ENCODE measurements at places on chromosomes 6 and 20.

GRCh38 chr6:170167657-170168159 lies 123.2 kb downstream of the DLL1 start:
- H3K4me3 ChIP-seq = no peak overlapping the region
- H3K36me3 ChIP-seq = peaks cover 2% of the 10 kb centered on the region
- H3K4me1 ChIP-seq = peaks cover 7% of the 10 kb centered on the region
- DNase-seq = no peak

DNA sequence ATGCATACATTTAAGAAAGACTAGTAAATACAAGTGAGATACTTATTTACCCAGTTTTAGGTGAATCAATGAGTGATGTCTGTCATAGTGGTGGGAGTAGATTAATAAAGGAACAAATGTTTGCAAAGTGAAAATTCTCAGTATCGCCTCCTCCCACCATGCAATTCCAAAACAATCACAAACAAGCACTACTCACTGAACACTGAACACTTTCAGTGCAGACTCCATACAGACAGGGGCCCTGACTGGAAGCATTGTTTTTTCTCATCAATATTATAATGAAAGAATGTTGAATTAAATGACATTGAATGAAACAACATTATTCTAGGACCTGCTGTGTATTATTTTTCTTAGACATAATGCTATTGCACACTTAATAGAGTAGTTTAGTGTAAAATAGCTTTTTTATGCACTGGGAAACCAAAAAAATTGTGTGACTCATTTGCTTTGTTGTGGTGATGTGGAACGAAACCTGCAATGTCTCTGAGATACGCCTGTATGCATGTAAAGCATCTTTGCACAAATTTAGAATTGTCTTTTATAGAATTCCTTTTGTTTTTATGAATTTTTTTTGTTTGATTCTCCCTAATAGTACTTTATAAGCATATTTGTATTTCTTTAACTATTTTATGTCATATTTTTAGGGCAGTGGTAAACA lies 317.5 kb downstream of the UTRN start:
- no peak overlapping the region for H3K4me3 ChIP-seq
- no peaks in the 10 kb centered on the region for H3K27me3 ChIP-seq
- peak; percentile 41 for DNase-seq
- peaks cover 53% of the 10 kb centered on the region for H3K36me3 ChIP-seq

- no peak overlapping the region for H3K27ac ChIP-seq
- DNase-seq = no peak
- H3K4me1 ChIP-seq = no peaks in the 10 kb centered on the region
- H3K36me3 ChIP-seq = no peaks in the 10 kb centered on the region
- H3K27me3 ChIP-seq = no peaks in the 10 kb centered on the region
Measured at GRCh38 chr6:8707956-8708772, 272.8 kb upstream of the SLC35B3 start.

DNA sequence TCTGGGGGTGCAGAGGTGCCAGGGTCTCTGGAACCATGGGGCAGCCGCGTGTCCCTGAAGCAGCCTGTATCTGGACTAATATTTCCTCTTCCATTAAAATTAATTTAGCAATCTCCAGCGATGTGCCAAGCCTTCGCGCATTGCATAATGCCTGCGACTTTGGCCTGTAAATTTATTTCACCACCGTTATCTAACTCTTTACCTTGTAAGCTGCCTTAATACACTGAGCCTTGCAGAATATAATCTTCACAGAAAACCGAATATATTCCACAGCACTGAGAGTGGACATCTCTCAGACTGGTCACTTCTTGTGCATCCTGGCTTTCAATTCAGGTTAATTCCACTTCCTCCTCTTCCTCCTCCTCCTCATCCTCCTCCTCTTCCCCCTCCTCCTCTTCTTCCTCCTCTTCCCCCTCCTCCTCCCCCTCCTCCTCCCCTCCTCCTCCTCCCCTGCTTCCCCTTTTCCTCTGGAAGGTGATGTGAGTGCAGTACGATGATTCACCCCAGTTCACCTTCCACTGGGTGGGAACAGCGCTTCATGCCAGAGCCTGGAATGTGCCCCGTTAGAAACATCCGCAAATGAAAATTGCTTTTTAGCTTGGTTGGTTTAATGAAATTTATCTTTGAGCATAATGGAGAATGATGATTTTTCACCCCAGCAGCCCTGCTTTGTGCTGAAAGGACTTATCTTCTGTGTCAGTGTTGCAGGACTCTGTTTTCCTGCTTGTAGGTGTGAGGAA lies 101.4 kb downstream of the CDH4 start:
- H3K27ac ChIP-seq = no peak overlapping the region
- H3K36me3 ChIP-seq = no peaks in the 10 kb centered on the region
- no peaks in the 10 kb centered on the region for H3K4me1 ChIP-seq
- DNase-seq = no peak
- H3K27me3 ChIP-seq = peaks cover 3% of the 10 kb centered on the region

GRCh38 chr6:92710048-92710447 lies 709.3 kb downstream of the EPHA7 start:
- no peaks in the 10 kb centered on the region for H3K4me1 ChIP-seq
- H3K27ac ChIP-seq = no peak overlapping the region
- DNase-seq = no peak
- no peaks in the 10 kb centered on the region for H3K27me3 ChIP-seq

GRCh38 chr20:1033751-1034414 lies 31.8 kb upstream of the RSPO4 start:
- H3K4me3 ChIP-seq = no peak overlapping the region
- no peak overlapping the region for H3K27ac ChIP-seq
- H3K4me1 ChIP-seq = no peaks in the 10 kb centered on the region
- no peak for DNase-seq
- no peaks in the 10 kb centered on the region for H3K27me3 ChIP-seq

GRCh38 chr20:57748601-57749130 lies 38.9 kb upstream of the PMEPA1 start:
- DNase-seq = peak; percentile 34
- H3K36me3 ChIP-seq = no peaks in the 10 kb centered on the region
- H3K4me3 ChIP-seq = peak overlapping the region; percentile 27
- peaks cover 25% of the 10 kb centered on the region for H3K27me3 ChIP-seq
- peaks cover 14% of the 10 kb centered on the region for H3K4me1 ChIP-seq

- H3K27ac ChIP-seq = no peak overlapping the region
- H3K4me1 ChIP-seq = no peaks in the 10 kb centered on the region
- H3K27me3 ChIP-seq = peaks cover 6% of the 10 kb centered on the region
- H3K4me3 ChIP-seq = no peak overlapping the region
- no peak for DNase-seq
- H3K36me3 ChIP-seq = no peaks in the 10 kb centered on the region
Measured at GRCh38 chr6:160973311-160974250, 18.0 kb upstream of the MAP3K4 start.

DNA sequence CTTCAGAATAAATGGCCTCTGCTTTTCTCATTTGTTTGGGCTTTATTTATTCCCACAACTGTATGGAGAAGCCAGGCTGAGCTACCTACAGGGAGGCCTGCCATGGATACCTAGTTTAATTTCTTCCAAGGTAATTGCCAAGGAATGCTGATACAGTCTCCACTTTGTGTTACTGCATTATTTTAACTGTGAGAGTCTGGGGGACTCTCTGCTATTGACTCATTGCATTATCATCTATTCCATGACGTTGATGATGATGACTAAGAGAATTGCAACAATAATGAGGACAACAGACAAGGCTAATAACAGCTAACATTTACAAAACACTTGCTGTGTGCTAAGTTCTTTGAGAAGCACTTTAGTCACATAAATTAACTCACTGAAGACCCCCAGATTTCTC lies 88.3 kb upstream of the COL21A1 start:
- no peak for DNase-seq
- H3K4me3 ChIP-seq = no peak overlapping the region
- H3K27me3 ChIP-seq = peaks cover 3% of the 10 kb centered on the region
- H3K27ac ChIP-seq = no peak overlapping the region
- H3K4me1 ChIP-seq = no peaks in the 10 kb centered on the region
- H3K36me3 ChIP-seq = no peaks in the 10 kb centered on the region

DNA sequence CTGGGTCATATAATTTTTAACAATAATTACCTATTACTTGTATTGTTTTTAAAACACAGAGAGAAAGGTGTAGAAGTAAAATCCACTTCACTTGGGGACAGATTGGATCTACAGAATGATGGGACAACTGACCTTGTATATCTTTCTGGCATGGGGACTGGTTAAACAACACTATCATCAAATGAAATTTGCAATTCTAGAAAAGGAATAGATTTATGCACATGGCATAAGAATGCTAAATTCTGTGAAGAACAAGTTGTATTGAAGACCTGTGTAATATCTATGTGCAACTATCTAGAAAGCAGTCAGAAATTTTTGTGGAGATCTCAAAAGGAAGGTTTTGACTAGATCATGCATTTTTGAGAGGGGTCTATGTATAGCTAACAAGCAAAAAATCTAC lies 106.3 kb upstream of the BMP5 start:
- H3K27ac ChIP-seq = no peak overlapping the region
- H3K27me3 ChIP-seq = no peaks in the 10 kb centered on the region

- H3K4me1 ChIP-seq = peaks cover 42% of the 10 kb centered on the region
- H3K27ac ChIP-seq = peak overlapping the region; percentile 10
- H3K27me3 ChIP-seq = peaks cover 47% of the 10 kb centered on the region
Measured at GRCh38 chr6:167702241-167702827, 124.4 kb upstream of the AFDN start.

DNA sequence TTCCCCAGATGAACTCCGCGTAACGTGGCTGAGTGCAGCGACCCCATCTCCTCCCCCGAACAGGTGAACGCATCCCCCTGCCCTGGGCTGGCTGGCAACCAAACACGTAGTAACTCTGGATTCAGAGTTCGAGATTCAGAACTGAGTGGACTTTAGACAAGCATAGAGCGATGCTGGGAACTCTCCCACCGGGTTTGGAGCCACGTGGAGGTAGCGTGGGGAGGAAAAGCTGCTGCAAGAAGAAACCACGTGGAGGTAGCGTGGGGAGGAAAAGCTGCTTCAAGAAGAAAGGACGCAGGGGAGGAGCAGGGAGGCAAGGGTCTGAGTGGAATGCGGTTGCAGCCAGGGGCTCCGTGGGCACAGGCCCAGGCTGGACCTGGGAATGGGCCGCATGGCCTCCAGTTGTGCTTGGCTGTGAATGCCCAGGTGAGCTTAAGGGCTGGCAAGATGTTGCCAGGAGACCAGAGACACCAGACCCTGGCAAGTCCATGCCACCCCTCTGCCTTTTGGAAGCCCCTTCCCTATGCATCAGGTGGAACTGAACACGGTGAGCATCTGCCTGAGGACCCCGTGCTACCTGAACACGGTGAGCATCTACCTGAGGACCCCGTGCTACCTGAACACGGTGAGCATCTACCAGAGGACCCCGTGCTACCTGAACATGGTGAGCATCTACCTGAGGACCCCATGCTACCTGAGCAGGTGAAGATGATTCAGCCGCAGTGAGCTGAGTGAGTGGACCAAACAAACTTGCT lies 118.0 kb upstream of the FRMD1 start:
- no peak for DNase-seq
- H3K27me3 ChIP-seq = no peaks in the 10 kb centered on the region
- H3K36me3 ChIP-seq = no peaks in the 10 kb centered on the region
- H3K4me3 ChIP-seq = no peak overlapping the region
- no peak overlapping the region for H3K27ac ChIP-seq

DNA sequence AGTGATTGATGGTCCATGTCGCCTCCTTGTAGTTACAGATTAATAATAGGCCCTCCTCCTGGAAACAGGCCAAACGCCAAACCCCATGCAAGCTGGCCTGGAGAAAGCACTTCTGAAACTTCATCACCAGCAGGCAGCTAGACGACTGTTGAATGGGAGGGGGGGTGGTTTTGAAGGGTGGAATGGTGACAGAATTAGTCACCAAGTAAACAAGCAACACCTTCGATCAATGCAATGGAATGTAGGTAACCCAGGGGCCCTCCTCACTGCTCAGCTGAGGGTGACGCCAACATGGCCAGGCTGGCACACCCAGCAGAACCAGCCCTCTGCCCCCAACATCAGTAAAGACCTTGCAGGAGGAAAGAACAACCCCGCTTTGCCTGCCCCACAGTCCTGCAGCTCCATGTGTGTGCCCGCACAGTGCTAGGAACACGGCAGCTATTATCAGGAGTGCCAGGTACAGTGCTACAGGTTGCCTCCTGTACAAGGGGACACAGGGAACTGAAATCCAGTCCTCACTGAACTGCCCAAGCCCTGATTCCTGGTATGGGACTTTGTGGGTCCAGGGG lies 2.7 kb downstream of the BCAS1 start:
- no peaks in the 10 kb centered on the region for H3K27me3 ChIP-seq
- H3K36me3 ChIP-seq = no peaks in the 10 kb centered on the region
- DNase-seq = no peak
- no peak overlapping the region for H3K27ac ChIP-seq
- peaks cover 7% of the 10 kb centered on the region for H3K4me1 ChIP-seq

DNA sequence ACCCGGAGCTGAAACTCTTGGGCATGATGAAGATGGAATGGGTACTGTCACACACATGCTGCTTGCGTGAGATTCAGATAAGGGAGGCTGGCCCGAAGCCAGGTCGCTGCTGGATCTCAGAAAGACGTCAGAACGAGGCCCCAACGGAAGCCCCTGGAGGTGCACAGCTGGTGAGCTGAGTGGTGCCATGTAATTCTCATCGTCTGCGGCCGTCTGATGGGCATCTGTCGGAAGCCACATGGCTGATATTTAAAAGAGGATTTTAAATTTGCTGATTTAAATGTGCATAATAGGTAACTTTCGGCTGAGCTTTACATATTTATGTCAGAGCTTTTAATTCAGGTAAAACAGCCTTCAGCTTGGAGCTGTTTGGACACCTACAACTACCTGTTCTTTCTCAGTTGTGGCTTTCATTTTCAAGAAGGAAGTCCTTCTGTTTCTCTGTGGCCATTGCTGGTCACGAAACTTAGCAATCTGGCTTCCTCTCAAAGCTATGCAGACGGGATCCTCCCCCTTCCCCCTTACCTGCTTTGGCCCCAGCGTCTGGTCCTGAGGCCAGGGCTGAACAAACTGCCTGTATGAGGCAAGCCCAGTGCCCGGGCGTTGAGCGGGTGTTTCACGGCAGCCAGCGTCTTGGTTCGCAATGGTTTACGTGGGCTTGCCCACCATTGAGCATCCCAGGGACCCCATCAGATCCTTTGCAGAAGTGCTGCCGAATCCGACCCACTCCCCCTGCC lies 9.2 kb downstream of the SLCO4A1 start:
- DNase-seq = peak; percentile 93
- peak overlapping the region; percentile 96 for H3K27ac ChIP-seq
- peaks cover 64% of the 10 kb centered on the region for H3K36me3 ChIP-seq
- H3K27me3 ChIP-seq = no peaks in the 10 kb centered on the region
- H3K4me1 ChIP-seq = peaks cover 76% of the 10 kb centered on the region

DNA sequence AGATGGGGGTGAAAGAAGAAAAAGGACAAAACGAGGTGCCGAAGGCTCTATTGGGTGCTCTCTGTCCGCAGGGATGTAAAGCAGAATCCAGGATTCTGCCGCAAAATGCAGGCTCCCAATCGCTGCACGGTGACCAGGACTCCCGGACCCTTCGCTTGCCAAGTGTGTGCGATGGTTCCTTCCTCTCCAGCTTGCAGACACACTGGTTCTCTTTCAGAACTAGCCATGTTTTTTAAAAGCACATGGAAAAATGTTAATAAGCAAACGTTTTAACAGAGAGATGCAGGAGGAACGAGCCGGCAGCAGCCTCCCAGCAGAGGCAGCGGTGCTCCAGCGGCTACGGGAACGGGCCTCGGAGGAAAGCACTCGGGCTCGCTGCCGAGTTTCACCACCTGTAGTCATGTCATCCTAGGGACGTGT lies 59.6 kb downstream of the ZNF831 start:
- no peak overlapping the region for H3K4me3 ChIP-seq
- DNase-seq = no peak
- no peak overlapping the region for H3K27ac ChIP-seq
- H3K36me3 ChIP-seq = peaks cover 9% of the 10 kb centered on the region
- H3K4me1 ChIP-seq = peaks cover 17% of the 10 kb centered on the region

Measured in activated CD8-positive, alpha-beta T cell treated with anti-CD3 and anti-CD28 coated beads, Interleukin-2, amount 10 ng/mL, durations not matched to agents 7 days and 5 days (primary cell).